Dermis lymphatic vessel endothelial cell (primary cell): ENCODE measurements at places on chromosomes 5 and 9. TPM values are rescaled to one million over a fixed set of nuclear protein-coding genes. Genes with fewer than 3 reads are reported as not detected.

The RFX3 gene
- 3.6 and 8.2 TPM in 2 replicates for total RNA-seq

The NR2F1 gene
- total RNA-seq: 63.1 and 74.9 TPM in 2 replicates

The LRRC14B gene
- total RNA-seq: not detected in 2 replicates

The FOXD4L4 gene
- total RNA-seq: under 0.01 and 0.09 TPM in 2 replicates

The CD72 gene
- total RNA-seq: 0.09 and 0.11 TPM in 2 replicates

The CDH6 gene
- total RNA-seq: 0.22 TPM in 1 of 2 replicates, not detected in the other

The TMEM215 gene
- total RNA-seq: not detected in 2 replicates

The KCTD16 gene
- total RNA-seq: under 0.01 and 0.09 TPM in 2 replicates

The TEK gene
- 155 and 275 TPM in 2 replicates for total RNA-seq

The SAP30L gene
- total RNA-seq: 29.2 and 30.0 TPM in 2 replicates

The ZNF354C gene
- 6.2 and 7.7 TPM in 2 replicates for total RNA-seq

The PPP3R2 gene
- not detected in 2 replicates for total RNA-seq

The SLC6A3 gene
- total RNA-seq: under 0.01 TPM in 1 of 2 replicates, not detected in the other

The TEX48 gene
- not detected in 2 replicates for total RNA-seq

The PCDHAC2 gene
- 0.11 and 0.17 TPM in 2 replicates for total RNA-seq

The FBXW2 gene
- total RNA-seq: 32.7 and 34.8 TPM in 2 replicates

The DOLPP1 gene
- total RNA-seq: 7.7 and 7.9 TPM in 2 replicates

The PFN3 gene
- total RNA-seq: not detected in 2 replicates
